ENCODE measurements at places on chromosomes 7 and 10.
A peak's percentile ranks its signal among the peaks of the same experiment; 100 is the strongest.

- no peak for DNase-seq
These were observed 85.3 kb upstream of the UNC5B start for GRCh38 chr10:71127104-71127503.

- no peak for DNase-seq
These were observed 16.1 kb upstream of the C10orf71 start for GRCh38 chr10:49282879-49283341.

DNA sequence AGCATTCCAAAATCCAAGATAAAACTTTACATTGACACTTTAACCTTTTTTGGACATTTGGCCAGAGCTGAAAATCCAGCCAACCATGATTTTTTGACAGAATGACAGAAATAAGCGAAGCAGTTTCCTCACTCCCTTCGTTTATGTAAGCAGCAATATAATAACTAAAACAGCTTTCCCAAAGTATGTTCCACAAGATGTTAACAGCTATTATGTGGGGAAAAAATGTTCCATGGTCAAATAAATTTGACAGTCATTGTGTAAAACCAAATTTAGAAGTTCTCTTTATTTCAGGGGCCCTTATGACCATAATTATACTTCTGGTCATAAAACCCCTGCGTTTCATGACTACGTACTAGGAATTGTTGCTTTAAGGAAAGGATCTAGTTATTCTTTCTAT, 416.5 kb downstream of the MAGI2 start:
- DNase-seq, result no peak

DNA sequence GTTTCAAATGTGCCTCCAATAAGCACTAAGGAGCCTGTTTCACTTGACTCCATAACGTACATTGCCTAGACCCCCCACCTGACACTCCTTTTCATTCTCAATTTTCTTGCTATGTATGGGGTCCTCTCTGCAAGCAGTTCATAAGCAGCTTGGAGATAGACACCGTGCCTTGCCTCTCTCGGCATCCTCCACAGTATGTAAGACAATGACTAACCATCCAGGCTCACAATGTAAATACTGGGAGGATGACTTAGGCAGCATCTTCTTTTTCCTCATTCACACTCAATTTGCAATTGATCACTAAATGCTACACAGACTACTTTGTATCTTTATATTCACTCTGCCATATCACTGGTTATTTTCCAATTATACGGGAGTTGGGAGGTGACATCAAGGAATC, 22.8 kb upstream of the CABCOCO1 start:
- no peak for DNase-seq

DNA sequence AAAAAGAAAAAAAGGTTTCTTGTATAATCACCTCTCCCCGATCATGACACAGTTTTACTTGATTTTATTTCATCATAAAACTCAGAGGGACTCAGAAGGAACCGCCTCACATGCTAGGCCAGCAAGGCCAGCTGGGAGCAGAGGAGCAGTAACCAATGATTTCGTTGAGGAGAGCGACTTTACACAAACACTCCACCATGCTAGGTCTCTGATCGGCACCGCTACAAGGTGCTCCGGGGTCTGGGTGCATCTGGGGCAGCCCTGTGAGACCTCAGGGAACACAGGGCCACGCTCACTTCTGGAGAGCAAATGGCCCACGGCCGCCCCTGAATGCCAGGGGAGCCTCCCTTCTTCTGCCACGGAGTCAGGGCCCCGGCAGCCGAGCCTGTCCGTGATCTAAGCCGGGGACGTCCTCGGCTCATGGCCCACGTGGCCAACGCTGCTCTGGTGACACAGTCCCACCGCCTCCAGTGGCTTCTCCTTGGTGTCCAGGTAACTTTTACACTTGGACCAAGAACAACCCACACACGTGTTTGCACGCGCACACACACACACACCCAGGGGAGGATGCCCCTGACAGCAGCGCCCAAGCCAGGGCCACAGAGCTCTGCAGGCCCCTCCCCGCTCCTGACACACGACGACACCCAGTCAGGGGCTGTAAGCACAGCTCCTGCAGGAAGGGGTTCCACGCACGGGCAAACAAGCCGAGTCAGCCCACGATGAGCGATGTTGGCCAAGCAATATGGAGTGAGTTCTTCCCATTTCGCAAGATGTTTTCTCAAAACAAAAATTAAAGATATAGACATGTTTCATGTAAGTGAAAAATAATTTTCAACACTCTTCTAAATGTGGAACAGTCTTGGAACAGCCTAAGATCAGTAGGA, 332.3 kb downstream of the DNAJB6 start:
- DNase-seq, result no peak

DNA sequence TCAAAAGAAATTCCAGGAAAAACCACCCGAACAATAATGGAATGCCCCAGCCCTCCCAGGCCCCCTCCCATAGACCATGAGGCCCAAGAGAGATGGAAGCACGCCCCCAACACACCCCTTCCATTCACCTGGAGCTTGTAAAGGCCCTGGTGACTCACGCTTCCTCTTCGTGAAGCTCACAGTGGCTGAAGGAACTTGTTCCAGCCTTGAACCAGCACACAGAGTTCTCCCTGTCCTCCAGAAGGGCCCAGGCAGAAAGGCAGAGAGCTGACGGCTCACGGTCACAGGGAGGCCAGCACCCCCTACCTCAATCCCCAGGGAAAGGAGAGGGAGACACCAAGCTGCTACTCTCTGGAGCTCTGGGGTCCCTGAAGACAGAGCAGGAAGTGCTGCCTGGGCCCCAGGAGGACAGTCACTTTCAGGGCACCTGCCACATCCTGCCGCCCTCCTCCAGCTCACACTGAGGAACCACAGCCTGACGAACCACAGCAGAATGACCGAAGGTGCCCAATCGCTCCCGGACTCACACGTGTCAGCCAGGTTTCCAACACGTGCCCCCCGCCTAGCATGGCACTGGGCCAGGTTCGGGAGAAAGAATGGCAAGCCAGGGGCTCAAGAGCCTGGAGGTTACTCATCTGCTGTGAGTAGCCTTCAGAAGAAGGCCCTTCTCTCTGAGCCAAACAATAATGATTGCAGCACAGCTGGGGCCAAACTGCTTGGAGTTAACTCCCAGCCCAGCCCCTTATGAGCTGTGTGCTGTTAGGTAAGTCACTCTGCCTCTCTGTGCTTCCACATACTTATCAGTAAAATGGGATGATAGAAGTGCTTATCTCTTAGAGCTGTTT, 52.8 kb downstream of the DLG5 start:
- peak; percentile 19 for DNase-seq

- peak; percentile 71 for DNase-seq
These were observed 13.5 kb upstream of the STK17A start for GRCh38 chr7:43569424-43569823.

DNA sequence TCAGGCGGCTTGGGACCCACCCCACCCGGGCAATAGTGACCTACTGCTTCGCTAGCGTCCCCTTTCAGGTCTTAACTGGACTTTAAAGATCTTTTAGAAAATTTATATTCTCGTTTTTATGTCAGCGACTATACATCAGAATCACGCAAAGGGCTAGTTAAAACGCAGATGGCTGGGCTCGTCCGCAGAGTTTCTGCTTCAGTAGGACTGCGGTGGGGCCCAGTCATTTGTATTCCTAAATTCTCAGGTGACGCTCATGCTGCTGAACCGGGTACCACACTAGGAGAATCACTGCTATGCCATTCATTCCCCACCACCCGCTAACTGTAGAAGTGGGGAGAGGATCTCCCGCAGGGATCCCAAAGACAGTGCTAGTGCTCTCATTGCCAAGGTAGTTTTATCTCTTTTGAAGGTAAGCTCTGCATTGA, 12.0 kb upstream of the SP8 start:
- DNase-seq, result no peak

DNA sequence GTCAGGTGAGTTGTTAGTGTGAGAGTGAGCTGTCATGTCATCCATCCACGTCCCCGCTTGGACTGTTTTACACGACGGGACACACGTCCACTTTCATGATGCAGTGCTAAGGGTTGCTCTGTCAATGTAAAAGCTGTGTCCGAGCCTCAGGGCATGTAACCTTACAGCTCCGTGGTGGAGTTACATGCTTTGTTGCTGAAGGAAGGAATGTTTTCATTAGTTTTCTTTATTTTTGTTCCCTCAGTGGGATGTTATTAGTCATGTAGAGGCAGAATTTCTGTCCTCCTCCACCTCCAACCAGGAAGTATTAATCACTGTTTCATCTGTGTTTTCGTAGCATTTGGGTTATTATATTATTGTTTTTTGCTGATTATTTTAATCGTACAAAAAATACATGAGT, 88.6 kb downstream of the NRG3 start:
- DNase-seq, result no peak

DNA sequence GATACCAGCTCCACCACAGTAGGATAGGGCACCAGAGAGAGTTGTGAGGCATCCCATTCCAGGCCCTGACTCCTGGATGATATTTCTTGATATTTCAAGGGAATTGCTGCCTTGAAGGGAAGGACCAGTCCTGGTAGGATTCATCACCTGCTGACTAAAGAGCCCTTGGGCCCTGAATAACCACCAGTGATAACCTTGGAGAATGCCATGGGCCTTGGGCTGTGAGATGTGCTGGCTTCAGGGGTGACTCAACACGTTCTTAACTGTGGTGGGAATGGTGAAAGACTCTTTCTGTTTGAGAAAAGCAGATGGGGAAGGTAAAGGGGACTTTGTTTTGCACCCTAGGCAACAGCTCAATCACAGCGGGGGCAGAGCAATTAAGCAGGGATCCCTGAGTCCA, 21.4 kb upstream of the ASZ1 start:
- DNase-seq, result no peak

Data from BJ (cell line).